Brain microvascular endothelial cell (primary cell): ENCODE measurements at places on chromosomes 7 and 10.

DNA sequence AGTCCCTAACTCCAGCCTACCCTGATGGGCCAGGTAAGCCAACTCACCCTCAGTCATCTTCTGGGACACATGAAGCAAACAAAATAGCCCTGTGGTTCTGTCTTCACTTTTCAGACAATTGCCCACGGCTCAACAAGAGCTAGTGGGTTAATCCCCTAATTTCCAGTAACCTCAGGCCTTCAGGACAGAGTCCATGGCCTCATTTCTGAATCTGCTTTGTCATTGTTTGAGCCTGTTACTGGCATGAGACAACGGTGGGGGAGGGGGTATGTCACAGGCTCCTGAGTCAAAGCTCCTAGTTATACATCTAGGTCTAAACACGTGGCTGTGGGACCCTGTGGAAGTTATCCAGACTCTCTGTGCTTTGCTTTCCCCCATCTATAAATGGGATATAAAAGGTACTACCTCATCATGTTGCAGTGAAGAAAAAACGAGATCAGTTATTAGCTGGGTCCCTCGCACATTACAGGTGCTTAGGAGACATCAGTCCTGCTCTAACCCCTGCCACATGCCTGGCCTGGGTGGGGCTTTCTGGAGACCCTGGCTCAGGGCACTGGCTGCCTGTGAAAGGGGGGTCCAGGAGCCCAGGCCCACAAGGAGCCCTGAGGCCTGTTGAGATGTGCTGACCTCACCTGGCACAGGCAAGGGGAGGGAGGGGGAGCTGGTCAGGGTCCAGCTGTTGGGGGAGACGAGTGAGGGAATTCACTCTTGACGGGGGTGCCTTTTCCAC is 16.5 kb downstream of the MAT1A start:
- DNase-seq = peak; percentile 2

DNA sequence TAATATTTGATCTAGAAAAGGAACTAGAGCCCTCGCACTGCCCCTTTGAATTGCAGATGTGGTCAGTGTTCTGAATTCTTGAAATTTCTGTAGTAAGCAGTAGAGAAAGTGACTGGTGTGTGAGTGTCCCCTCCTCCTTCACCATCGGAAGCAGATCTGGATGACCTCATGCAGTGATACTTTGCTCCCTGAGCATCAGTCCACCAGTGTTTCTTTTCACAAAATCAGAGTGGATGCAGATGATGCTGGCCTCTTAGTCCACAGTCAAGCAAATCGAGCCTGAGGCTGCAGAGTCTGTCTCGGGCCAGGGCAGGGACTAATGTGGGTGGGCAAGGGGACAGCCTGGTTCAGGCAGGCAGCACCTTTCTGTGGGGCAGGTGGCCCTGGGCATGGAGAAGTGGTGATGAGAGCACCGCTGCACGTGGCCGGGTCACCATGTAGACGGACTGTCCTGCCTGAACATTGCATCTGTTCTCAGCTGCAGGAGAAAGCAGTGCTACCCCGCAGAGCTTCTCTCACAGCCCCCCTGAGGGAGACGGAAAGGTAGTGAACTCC is 5.4 kb downstream of the INSIG1 start:
- no peak for DNase-seq

DNA sequence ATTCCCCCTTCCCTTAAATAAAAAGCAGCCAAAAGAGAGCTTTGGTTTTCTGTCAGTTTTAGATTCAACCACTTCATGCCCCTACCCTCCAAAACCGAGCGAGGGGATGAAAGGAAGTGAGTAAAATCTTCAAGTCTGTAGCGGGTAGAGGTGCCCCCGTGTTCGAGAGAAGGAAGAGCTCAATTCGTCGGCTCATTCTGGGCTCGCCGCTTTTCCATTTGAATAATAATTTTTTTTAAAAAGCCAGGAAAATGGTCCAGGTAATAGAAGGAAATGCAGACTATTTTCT is 436.2 kb upstream of the GALNT17 start:
- no peak for DNase-seq

DNA sequence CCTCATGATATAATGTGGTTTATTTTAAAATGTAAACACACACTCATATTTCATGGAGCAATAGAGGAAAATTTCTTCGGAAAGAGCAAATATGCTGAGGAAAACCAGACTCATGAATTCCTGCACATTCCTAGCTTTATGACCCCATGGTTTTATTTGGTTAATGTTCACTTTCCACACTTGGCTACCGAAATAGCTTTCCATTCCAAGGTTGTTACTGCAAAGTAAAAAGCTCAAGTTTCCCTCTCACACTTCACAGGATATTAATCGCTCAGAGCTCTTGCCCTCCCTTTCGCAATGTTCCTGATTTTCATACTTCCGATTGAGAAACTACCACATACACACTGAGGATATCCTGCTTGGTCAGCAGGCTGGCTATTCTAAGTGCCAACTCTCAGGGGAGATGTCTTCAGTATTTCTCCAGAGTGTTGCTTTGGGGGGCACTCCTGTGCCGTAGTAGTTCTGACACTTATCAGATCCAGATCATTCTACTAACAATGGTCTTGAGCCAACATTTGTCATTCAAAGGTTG is 77.5 kb upstream of the STEAP1B start:
- peak; percentile 88 for DNase-seq

DNA sequence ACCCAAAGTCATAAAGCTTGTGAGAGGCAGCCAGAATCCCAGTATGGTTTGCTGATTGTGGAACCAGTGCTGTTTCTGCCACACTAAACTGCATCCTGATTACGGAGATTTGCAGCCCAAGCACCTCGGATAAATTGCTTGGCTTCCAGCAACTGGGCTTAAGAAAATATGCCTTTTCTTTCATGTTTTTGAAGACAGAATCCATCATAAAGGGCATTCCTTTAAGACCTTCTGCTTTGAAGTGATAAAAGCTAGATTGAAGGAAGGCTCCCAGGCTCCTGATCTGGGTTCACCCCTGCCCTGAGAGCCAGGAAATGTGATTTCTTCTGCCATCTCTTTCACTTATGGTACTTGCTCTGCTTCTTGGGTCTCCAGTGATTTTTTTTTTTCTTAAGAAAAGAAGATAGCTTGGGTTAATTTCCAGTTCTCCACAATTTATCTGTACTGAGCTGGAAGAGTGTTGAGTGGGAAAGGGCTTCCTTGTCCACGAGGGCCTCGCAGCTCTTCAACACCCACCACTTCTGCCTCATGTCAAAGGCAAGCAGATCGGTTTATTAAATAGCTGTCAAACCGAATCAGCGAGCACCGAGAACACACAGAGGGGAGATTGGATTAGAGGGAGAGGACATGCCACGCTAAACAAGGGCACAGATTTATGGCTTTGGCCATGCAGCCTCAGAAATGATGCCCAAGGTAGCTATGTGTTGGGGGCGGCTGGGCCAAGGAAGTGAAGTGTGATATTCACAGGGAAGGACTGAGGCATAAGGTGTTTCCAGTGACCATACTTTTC is 94.9 kb upstream of the TBX20 start:
- no peak for DNase-seq

GRCh38 chr7:149196151-149196704 is 882 bp downstream of the ZNF282 start:
- no peak for DNase-seq

GRCh38 chr7:35596061-35596460 is 98.9 kb downstream of the HERPUD2 start:
- DNase-seq = peak; percentile 48

DNA sequence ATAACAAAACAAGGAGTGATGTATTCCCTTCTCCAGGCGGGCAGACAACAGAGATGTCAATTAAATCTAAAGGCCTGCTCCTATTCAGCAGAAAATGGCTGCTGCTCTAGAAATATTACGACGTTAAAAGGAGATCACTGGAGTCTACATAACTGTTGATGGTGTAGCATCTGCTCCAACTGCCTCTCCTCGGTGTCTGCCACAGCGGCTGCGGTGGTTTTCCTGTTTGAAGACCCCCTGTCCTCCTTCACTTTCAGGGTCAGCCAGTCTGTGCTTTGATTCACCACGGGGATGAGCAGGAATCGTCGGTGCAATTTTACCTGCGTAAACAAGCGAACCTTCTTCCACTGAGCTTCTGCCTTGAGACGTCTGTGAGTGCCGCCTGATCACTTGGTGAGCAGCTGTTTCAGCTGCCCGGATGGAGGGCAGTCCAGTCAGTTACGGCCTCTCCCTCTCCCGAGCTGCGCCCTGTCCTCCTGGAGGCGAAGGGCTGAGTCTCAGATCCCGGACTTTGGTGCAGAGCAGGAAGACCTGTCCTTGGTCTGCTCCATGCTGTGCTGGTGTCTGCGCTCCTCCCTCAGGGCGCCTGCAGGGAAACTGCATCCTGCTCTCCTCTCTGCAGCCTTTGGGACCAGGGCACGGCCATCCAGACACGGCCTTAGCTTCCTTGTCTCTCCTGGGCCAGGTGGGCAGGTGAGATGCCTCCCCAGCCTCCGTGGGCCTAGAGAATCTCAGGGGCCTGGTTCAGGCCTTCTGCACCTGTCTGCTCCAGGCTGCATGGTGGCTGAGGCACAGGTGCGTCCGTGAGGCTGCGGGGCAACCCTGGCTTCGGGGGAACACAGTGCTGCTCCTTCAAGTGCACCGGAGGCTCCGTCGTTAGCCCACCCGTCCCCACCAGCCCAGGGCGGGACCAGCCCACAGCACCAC is 326.6 kb downstream of the ADARB2 start:
- DNase-seq = no peak

- no peak for DNase-seq
Observed at GRCh38 chr10:70814126-70814525, 1.6 kb upstream of the SGPL1 start.

- no peak for DNase-seq
Observed at GRCh38 chr7:83065714-83066113, 97.0 kb downstream of the PCLO start.

DNA sequence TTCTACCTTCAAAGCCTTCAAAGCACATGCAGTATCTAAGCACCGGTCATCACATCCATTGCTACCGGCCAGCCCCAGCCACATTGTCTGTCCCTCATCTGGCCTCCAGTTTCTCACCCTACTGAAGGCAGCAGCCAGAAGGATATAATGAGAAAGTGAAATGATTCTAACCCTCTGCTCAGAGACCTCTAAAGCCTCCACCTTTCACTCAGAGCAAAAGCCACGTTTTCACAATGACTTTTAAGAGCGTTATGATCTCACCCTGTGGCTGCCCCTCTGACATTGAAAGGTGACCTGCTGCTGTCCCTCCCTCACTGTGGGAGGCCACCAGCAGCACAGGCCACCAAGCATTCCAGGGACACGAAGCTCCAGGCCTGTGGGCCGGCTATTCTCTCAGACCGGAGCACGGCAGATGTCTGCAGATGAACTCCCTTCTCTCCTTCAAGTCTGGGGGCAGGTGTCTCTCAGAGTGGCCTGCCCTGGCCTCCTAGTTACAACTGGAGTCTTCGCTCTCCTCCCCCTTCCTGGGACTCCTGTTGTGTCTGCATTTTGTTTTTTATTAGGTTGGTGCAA is 94.9 kb upstream of the EEPD1 start:
- no peak for DNase-seq

GRCh38 chr7:73706126-73707044 is 13.1 kb downstream of the STX1A start:
- peak; percentile 52 for DNase-seq

DNA sequence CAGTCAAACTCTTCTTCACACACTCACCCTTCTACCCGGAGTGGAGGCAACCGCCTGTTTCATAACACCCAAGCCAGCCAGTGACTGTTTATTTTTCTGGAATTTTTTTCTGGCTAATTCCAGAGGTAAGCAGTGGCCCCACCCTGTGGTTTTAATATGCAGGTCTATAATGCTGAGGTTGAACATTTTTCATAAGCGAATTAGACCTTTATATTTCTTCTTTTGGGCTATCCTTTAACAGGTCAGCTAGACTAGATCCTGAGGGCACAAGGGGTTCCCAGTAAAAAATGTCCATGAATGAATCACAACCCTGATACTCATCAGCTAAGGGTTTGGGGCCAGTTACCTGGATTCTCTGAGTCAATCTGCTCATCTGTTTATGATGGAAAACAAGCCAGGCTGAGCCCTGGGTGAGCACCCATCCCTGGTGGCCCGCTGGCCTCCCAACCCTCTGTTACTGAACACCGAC is 76.2 kb downstream of the GRB10 start:
- DNase-seq = no peak

- no peak for DNase-seq
Observed at GRCh38 chr7:83807774-83808173, 158.8 kb upstream of the SEMA3E start.

DNA sequence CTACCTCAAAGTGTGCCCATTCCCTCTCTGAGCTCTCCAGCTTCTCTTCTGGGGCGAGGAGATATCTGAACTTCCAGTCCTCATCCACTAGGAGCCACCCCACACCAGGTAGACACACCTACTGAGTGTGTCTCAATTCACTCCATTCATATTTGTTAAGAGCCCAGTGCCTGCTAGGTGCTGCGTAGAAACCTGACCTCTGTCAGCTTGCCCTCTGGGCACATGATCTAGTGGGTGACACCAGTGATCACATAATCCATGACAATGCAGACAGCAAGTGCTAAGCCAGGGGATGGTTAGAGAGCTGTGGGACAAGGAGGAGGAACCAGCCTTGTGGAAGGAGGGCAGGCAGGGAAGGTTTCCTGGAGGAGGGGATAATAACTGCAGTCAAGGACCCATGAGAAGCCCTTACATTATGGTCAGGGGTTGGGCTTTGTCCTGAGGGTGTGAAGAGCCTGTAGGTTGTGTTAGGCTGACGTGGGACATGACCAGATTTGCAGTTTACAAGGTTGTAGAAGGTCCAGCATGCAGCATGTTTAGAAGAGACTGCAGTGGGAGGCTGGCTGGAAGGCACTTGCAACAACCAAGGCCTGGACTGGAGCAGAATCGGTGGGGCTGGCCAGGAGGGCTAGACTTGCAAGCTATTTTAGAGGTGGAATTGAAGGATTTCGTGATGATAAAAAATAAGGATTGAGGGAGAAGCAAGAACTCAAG is 81.8 kb downstream of the COL13A1 start:
- no peak for DNase-seq

DNA sequence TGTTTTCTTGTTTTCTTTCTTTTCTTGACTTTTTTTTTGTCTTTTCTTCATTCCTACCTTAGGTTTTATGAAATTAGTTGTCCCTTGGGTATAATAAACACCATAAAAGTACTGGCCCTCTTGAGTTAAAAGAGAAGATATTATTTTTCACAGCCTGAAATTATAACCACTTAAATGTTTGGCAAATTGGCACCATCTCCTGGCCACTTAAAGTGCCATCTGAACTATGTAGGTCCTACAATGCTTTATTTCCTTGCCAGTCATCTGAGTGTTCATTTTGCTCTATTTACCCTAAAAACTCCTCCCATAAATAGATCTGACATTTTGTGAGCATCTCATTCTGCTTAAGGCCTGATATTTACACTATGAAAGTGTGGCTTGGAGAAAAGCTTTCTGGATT is 98.9 kb upstream of the PRKCQ start:
- DNase-seq = no peak

DNA sequence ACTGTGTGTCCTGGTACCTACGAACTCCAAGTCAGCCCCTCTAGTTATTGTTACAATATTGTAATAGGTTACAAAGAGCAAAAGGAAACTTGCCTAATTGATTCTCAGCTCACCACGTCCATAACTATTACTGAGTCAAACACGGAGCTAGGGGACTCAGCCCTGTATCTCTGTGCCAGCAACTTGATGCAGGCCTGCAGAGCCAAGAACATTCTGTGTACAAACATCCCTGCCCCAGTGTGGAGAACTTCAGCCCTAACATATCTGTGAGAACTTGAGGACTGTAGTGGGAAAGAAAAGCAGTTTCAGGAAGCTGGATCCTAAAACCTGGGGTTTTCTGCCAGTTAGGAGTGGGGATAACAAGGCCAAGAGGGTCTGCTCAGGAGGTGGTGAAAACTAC is 114.9 kb upstream of the PRSS58 start:
- DNase-seq = no peak
